ENCODE measurements at places on chromosomes 5 and 9.
A peak's percentile ranks its signal among the peaks of the same experiment; 100 is the strongest.

DNA sequence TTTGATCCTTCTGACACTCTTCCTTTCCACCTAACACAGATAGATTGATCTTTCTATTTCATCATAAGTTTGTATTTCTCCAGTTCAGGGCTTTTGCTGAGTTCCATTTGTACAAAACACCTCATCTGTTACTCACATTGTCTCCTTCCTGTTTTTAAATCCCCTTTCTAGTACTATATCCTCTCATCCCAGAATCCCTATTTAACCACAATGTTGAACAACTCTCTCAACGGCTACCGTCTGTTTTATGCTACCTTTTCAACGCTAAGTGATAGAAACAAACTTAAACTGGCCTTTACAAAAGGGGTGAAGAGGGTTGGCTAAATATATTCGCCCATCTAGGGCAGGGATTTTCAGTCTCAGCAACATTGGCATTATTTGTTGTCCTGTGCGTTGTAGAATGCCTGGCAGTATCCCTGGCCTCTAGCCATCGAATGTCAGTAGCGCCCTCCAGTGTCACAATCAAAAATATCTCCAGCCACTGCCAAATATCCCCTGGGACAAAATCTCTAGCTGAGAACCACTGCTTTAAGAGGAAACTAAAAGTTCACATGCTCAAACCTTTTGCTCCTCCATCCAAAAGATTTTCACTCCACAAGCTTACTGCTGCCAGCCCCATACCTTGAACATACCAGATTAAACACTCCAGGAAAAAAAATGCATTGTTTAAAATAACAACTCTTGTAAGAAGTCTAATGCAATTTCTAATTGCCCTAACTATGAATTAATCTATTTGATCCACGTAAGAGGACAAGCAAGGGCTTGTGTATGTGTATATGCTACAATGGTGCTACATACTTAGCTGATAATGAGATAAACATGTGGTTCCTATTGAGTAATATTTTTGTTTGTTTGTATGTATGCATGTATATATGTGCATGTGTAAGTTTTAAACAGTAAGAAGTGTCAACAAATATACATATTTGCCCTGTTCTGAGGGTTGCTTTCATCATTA lies 344.0 kb downstream of the PTPRD start:
- no peak for DNase-seq

DNA sequence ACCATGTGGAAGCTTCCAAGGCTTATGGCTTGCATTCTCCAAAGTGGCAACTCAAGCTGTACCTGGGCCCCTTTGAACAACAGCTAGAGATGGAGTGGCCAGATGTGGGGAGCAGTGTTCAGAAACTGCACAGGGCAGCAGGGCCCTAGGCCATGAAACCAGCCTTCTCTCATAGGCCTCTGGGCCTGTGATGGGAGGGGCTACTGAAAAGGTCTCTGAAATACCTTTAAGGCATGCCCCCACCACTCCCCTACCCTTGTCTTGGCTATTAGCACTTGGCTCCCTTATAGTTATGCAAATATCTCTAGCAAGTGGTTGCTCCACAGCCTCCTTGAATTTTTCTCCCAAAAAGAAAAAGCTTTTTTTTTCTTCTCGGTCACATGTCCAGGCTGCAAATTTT lies 1014.6 kb downstream of the DTWD2 start:
- no peak for DNase-seq

- DNase-seq: no peak
These were observed at the start of gene ZNF883 for GRCh38 chr9:113011911-113012381. ZNF883 (minus strand) TSS chr9:113012192.

GRCh38 chr9:113523421-113524141 lies 60.1 kb downstream of the RGS3 start:
- DNase-seq: peak; percentile 32

DNA sequence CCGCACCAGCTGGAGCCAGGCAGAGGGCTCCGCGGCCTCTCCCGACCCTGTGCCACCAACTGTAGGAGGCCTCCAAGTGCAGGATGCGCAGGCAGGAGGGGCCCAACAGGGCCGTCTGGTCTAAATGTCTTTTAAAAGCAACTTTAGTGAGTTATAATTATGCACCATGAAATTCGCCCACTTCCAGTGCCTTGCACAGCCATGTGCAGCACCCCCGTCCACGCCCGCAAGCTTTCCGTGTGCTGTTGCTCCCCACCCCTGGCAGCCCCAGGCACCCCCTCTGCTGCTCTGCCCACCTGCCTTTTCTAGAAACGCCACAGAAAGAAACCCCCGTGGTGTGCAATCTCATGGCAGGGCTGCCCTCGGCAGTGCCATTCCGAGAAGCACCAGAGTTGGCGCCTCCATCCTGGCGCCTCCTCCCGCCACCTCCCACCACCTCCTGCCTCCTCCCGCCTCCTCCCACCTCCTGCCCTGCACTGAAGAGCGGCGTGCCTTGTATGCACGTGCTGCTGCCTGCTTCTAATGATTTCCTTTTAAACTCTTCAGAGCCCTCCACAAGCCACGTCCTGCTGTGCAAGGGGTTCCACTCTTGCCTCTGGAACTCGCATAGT lies 7.5 kb upstream of the SLC6A18 start:
- no peak for DNase-seq

DNA sequence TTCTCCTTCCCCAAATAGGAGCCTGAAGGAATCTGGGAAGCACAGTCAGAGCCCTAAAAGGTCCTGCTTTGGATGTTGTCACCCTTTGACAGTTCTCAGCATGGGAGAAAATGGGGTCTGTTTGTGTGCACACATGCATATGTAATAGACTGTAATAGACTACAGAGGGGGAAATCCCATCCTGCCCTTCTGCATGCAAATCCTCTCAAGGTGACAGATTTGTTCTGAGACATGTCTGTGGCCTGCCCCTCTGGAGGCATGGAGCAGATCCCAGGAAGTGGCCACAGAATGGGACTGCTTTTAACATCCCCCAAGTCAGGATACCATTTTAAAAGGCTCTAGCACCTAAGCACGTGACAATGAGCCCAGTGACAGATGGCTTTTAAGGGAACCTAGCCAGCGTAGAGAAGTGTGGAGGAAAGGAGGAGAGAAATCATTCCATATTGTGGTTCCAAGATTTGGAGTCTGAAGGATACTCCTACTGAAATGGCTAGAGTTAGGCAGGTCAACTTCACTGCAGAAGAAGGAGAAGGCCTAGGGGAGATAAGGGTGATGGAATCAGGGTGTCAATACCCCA lies 483.5 kb downstream of the SPOCK1 start:
- no peak for DNase-seq

GRCh38 chr9:129875687-129876395 lies 40.6 kb downstream of the USP20 start:
- DNase-seq: no peak

- no peak for DNase-seq
These were observed 81.0 kb upstream of the MAST4 start for GRCh38 chr5:66515209-66515608.

DNA sequence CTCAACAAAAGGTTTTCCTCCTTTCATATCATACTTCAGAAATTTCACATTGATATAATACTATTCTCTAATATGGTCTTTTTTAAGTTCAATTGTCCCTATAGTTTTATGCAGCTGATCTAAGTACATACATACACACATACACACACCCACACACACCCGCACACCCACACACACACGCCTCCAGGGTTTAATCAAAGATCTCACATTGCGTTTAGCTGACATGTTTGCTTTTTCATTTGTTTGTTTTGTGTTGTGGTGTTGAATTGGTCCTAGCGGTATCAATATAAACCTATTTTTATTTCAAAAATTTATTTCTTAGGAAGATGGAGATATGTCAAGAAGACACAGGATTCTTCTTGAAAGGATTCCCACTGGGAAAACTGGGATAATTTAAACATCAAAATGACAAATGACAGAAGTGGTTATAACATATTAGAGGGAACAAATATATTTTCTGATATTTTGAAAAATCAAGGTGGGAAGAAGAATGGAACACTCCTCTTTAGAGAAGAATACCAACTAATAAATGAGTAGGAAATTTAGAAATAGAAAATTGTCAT lies 434.9 kb upstream of the SLC30A5 start:
- DNase-seq: no peak

GRCh38 chr5:39100301-39100850 lies 26.2 kb upstream of the RICTOR start:
- no peak for DNase-seq

DNA sequence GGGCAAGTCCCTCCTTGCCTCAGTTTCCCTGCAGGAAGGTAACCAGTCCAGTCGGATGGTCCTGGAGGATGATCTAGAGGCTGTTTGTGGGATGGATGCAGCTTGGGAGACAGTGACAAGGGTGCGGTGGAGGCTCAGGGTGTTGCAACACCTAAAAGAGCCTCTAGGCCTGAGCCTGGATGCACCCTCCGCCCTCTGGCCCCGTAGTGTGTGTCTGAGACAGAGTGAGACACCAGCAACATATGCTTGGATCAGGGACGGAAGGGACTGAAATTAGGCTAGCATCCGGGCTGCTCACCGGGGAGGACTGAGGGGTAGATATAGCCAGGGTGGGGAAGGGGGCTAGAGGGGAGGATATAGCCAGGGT lies 1.1 kb downstream of the CRAT start:
- no peak for DNase-seq

All from stimulated activated CD4-positive, alpha-beta T cell treated with anti-CD3 and anti-CD28 coated beads, Interleukin-1b, Interleukin-23, amount 100 ng/mL, for 1 hour (primary cell).